ENCODE measurements at places on chromosomes 2 and 18.

GRCh38 chr18:78571831-78572347 lies 407.7 kb upstream of the SALL3 start:
- DNase-seq = no peak

- no peak for DNase-seq
Measured at GRCh38 chr2:158041400-158041799, 60.3 kb upstream of the UPP2 start.

GRCh38 chr2:143682436-143683055 lies 553.3 kb downstream of the ARHGAP15 start:
- DNase-seq = no peak

DNA sequence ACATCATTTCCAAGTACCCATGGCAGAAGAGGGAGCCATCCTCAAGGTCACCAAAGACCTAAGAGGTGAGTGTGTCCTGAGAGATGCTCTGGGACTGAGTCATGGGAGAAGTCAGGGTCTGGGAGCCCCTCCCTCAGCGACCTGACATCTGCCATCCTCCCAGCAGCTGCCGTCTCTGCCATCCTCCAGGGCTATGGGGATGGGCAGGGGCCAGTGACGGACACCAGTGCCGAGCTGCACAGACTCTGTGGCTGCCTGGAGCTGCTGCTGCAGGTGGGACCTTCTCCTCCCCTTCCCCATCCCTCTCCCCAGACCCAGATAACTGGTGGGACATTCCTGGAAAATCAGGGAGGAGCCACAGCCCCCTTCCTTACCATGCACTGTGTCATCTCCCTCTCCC lies 1.5 kb downstream of the RUFY4 start:
- no peak for DNase-seq

- no peak for DNase-seq
Measured at GRCh38 chr2:101622210-101623030, 75.1 kb upstream of the MAP4K4 start.

- peak; percentile 64 for DNase-seq
Measured at GRCh38 chr2:25309402-25309801, 32.3 kb downstream of the DNMT3A start.

DNA sequence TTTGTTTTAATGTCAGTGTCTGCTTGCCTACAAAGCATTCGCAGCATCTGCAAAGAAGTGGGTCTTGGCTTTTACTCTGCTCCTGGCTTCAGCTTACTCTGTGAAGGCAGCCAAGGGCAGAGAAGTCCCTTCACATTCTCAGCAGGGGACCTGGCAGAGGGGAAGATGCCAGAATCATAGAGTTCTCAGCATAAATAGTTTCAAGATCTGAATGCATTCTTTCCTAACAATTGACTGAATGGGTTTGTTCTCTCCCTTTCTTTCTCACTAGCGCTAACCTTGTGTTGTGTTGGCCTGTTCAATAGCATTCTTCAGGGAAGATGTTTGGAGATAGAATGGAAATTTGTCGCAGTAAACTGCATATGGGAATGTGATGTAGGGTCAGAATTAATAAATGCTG lies 106.9 kb downstream of the FARSB start:
- no peak for DNase-seq

- no peak for DNase-seq
Measured at GRCh38 chr2:149885468-149885867, 297.9 kb upstream of the MMADHC start.
